ENCODE measurements at places on chromosomes 7 and 10. TPM values are rescaled to one million over a fixed set of nuclear protein-coding genes. Genes with fewer than 3 reads are reported as not detected.

Gene NPC1L1
- polyA plus RNA-seq, result 6.1 TPM

GRCh38 chr7:11604505-11604904, 227.5 kb downstream of the THSD7A start:
- DNase-seq, result no peak

GRCh38 chr7:55475855-55476803, 96.2 kb downstream of the VOPP1 start:
- peak; percentile 30 for DNase-seq

Gene HIPK2
- 9.4 TPM for polyA plus RNA-seq

- DNase-seq, result no peak
These were observed 74.2 kb downstream of the MGMT start for GRCh38 chr10:129541200-129541599.
